Left ventricle myocardium superior (tissue), 1 donor: ENCODE measurements at places on chromosomes 3 and 15.

- DNase-seq: no peak
These were observed 20.0 kb downstream of the PLCL2 start for GRCh38 chr3:16904423-16905417.

- peak; percentile 68 for DNase-seq
These were observed 76.9 kb downstream of the RHCG start for GRCh38 chr15:89419370-89419984.

DNA sequence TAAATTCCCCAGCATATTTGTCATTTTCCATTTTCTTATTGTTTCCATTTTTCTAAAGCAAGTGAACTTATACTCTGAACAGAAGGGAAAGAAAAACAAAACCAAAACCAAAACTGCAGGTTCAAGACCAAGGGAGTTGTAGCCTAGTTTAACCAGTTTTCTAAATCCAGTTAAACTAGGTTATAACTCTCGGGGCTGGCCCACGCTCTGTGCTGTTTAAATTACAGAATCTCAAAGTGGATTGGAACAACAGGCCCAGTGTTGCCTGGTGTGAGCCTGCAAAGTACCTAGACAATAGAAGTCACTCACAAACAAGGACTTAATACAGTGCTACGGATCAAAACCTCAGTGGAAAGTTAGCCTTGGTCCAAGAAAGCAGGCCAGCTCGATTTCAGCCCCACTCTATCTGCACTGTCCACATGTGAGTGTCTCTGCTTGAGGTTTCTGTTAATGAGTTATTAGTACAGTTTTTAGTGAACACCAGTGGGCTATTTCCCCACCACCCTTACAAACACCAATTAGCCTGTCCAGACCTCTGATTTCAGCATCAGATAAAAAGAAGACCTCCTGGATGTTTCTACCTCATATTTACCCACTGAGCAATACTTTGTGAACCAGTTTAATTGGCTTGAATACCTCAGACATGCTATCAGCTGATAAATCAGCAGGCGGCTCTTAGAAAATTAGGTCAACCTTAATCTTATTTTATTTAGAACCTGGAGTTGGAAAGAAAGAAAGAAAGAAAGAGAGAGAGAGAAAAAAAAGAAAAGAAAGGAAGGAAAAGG, 93.8 kb upstream of the PDZRN3 start:
- no peak for DNase-seq

- DNase-seq: no peak
These were observed 79.3 kb downstream of the TNIK start for GRCh38 chr3:171380711-171381425.

GRCh38 chr3:17469520-17469919, 272.9 kb downstream of the TBC1D5 start:
- no peak for DNase-seq

GRCh38 chr3:133472242-133472641, 72.4 kb downstream of the BFSP2 start:
- DNase-seq: peak; percentile 65

DNA sequence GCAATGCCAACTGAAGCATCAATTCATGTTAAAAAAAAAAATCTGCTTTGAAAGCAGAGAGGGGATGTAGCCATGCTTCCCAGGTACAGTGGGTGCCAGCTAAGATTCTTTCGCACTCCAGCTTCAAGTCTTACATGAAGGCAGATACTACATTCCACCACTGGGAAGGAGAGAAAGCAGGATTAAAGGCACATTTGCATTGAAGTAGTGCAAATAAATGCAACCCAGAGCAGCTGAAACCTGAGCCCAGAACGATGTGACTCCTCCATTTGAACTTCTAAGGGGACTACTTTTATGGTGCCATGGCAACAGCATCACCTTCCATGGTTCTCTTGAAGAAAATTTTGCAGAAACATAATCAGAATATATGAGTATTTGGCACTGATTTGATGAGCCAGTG, 19.1 kb upstream of the GJD2 start:
- no peak for DNase-seq
